Left lobe of liver (tissue), 2 donors: ENCODE measurements at places on chromosomes 5 and 9. TPM values are rescaled to one million over a fixed set of nuclear protein-coding genes. Genes with fewer than 3 reads are reported as not detected.

DNA sequence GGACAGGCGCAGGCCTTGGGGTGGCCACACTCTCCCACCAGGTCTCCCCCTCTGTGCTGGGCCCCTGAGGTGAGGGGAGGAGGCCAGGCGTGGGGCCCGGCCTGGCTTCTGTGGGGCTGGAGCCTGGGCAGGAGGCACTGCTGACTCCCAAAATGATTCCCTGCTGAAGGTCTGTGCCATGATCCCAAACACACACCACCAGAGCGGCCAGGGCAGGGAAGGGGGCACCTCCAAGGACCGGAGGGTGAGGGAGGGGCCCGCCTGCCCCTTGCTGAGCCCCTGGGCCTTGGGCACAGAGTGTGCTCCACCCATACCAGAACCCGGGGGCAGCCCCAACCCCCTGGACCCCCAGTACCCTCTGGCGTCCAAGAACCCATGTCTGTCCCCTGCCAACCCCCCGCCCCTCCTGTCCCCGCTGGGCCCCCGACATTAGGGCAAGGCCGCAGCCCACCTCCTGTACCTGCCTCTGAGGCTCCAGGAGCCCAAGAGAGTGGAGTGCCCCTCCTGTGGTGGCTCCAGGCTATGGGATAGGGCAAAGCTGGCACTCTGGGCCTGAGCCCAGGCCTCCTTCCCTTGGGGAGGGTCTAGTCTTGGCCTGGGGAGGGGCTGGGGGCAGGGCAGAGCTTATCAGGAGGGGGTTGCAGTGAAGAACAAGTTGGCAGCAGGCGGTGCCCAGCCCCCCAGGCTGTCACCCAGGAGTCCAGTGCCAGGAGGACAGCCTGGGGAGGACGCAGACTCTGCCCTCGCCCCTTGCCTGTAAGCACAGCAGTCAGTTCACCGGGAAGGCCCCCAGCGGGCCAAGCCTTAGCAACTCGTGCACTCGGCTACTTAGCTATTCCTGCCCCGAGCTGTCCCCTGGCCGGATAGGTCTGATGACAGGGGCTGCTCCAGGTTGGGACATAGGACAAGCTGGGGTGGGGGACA, 2.6 kb upstream of the EGFL7 start:
- no peak for DNase-seq

GRCh38 chr9:2337131-2337530, 284.5 kb upstream of the VLDLR start:
- no peak for DNase-seq

- DNase-seq = no peak
Observed at GRCh38 chr5:173592050-173592669, 24.3 kb downstream of the BOD1 start.

Gene TAF11L10
- not detected for total RNA-seq

DNA sequence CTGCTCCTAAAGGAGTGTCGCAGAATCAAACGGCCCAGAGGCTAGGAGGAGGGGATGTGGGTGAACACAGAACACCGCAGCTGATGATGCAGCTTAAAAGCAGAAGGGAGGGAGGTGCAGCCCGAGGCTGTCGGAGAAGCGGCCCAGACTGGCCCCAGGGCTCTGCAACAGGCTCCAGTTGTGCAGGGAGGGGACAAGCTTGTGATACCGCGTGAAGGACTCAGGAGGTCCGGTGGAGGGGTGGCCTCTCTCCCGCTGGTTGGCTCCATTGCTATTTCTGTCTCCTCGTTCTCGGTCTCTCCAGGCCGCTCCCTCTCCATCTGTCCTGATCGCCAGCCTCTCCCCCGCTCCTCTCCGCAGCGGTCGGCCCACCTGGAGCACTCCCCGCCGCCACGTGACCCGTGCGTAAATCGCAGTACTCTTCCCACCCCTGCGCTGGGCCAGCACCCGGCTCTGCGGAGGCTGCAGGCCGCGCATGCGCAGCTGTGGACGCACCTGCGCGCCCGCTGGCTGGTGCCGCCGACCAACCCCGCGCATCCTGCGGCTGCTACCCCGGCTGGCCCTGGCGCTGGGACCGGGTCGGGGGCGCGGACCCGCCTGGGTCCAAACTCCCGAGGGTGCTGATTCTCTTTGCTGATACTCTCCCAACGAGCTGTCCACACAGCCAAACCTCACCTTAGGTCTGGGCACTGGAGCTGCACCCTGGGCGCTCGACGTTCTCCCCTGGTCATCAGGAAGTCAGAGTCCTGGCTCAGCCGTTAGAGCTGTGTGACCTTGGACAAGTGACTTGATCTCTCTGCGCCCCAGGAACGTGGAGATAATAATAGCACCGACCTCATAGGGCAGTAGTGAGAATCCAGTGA, 3.7 kb upstream of the STXBP1 start:
- DNase-seq = peak; percentile 62

DNA sequence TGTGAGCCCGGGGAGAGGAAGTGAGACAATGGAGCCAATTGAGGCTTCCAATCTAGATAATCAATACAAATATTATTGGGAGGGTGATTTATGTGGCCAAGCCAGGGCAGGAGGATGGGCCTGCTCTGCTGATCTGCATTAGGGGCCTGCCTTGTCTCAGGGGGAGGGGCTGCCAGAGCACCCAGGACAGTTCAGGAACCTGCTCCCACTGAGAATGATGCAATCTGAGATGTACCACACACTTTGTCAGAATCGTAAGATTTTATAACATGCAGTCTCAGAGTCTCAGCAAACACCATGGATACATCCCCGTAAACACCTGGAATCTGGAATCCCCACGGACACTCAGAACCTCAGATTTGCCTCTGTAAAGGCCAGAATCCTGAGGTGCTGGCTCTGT, 19.3 kb downstream of the FGF18 start:
- DNase-seq = no peak

DNA sequence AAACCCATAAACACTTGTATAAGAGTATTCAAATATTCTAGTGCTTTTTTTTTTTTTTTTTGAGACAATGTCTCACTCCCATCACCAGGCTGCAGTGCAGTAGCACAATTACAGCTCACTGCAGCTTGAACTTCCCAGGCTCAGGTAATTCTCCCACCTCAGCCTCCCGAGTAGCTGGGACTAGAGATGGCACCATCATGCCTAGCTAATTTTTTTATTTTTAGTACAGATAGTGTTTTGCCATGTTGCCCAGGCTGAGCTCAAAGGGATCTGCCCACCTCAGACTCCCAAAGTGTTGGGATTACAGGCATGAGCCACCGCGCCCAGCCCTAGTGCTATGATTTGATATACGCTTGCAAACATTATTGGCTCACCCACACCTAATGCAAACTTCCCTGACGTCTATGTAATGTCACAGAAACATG, 11.8 kb downstream of the IL6ST start:
- no peak for DNase-seq

- DNase-seq = no peak
Observed at GRCh38 chr9:131448818-131449217, 53.9 kb upstream of the POMT1 start.

- no peak for DNase-seq
Observed at GRCh38 chr5:132002757-132003156, 8.7 kb downstream of the ACSL6 start.

Gene SLC34A1
- 3.0 TPM for total RNA-seq

Gene AP3B1
- total RNA-seq = 11.6 TPM

GRCh38 chr9:88759364-88759763, 224.4 kb downstream of the NXNL2 start:
- DNase-seq = no peak

DNA sequence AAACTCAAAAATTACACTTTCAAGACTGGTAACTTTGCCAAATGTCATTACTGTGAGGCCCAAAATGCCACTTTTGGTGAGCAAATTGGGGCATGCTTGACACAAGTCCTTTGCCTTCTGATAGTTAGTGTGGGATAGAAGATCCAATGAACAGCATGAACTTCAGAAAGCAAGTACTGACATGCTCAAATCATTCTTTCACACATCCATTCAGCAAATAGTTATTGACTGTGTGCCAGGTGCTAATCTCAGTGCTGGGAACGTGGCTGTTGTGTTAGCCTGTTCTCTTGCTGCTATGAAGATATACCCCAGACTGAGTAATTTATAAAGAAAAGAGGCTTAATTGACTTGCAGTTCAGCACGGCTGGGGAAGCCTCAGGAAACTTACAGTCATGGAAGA, 247.0 kb downstream of the CHSY3 start:
- no peak for DNase-seq

DNA sequence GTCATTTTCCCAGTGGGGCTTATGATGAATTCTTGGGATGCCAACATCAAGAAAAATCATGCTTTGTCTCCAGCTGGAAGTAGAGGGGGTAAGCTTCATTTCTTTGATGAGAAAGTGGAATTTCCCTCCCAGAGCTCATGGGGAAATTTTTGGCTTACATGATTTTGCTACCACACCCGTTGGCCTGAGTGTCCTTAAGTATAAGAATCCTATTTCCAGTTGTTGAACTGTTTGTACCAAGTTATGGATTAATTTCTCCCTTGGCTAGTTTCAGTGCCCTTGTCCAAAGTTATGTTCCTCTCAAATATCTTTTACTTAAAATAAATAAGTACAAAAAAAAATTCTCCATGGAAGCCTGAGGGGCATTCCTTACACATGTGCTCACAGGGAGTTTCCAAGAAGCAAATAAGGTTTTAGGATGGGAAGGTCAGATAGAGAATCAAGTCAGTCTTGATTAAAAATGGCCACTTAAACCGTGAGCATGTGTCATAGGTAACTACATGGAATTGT, 82.3 kb downstream of the PTCD2 start:
- no peak for DNase-seq

- no peak for DNase-seq
Observed at GRCh38 chr5:199197-199949, 8.1 kb downstream of the LRRC14B start.

Gene WDR38
- total RNA-seq = not detected

DNA sequence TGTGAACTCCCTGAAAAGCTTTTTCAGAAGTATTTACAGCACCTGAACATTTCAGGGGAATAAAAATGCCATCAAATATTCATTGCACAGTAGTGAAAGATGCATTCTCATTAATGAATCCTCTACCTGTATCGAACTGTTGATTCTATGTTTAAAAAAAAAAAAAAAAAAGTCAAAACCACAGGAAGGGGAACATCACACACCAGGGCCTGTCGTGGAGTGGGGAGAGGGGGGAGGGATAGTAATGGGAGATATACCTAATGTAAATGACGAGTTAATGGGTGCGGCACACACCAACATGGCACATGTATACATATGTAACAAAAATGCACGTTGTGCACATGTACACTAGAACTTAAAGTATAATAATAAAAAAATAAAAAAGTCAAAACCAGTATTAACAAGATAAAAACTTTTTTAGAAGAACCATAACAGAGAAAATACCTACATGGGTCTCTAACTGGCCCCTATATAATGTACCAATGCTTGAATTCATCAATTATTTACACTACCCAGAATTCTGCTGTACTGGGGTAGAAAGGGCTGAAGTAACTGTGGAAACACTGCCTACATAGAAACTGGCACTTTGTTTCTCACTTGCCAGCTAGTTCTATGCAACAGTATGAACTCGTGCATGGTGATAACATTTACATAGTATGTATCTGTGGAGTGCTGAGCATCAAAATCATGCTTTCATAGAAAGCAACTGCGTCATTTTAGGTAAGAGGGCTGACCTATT, 48.9 kb downstream of the GNAQ start:
- no peak for DNase-seq

GRCh38 chr9:18114559-18115475, 359.1 kb upstream of the ADAMTSL1 start:
- no peak for DNase-seq

DNA sequence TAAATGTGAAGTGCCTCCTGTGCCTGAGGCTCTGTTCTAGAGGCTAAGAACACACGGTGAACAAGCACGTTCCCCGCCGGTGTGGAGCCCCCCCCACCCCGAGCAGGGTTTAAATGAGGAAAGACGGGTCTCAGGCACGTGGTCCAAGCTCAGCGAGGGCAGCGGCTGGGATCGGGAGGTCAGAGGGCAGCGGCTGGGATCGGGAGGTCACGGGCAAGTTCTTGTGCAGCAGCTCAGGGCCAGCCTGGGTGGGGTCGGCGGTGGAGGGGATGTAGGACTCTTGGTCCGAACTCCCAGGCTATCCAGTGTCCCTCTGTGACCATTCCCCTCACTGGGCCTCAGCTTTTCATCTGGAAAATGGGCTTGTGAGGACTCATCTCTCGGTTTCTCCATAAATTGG, 2.7 kb upstream of the GBGT1 start:
- no peak for DNase-seq

GRCh38 chr5:168879929-168880328, 300.8 kb upstream of the PANK3 start:
- DNase-seq = no peak

Gene PCDHAC2
- 0.86 TPM for total RNA-seq

- DNase-seq = no peak
Observed at GRCh38 chr5:124743602-124744169, 2.8 kb downstream of the ZNF608 start.

Gene GLDC
- total RNA-seq = 112 TPM

GRCh38 chr9:94144394-94144793, 60.1 kb downstream of the PTPDC1 start:
- no peak for DNase-seq

DNA sequence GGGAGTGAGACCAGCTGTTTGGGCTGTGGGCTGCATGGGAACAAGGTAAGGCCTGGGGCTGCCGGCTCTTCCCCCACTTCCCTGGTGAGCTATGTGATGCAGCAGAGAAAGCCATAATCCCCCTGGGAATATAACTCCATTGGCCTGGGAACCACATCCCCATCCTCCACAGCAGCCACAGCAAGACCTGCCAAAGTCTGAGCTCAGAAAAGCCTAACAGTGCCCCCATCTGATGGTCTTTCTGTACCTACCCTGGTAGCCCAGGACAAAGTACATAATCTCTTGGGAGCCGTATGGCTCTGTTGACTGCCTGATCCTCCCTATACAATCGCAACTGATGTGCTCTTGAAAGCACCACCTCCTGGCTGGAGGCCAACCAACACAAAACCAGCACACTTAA, 432.6 kb downstream of the CDH18 start:
- DNase-seq = no peak

- DNase-seq = peak; percentile 15
Observed at GRCh38 chr9:126440940-126441339, 114.3 kb downstream of the MVB12B start.

DNA sequence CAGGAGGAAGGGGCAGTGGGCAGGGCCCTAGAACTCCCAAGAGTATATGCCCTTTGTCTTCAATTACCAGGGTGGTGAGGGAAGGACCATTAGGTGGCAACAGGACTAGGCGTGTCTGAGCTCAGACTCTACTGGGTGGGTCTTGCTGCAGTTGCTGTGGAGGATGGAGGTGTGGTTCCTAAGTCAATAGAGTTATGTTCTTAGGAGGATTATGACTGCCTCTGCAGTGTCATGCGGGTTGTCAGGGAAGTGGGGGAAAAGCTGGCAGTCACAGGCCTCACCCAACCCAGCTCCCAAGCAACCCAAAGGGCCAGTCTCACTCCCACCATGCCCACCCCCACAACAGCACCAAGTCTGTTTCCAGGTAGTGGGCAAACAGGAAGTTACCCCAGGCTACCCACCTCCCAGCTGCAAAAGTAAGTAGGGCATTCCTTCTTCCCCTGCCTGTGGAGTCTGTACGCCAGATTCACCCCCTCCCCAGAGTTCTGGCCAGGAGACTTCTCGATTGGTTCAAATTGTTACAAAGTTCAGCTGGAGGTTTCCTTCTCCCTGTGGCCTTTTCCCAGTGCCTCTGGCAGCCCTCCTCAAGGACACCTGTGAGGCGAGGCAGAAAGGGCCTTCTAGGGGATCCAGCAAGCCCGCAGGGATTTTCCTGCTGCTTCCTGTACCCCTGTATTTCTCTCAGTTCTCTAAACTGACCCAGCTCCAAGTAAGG, 145.3 kb downstream of the HINT1 start:
- no peak for DNase-seq
